ENCODE measurements at places on chromosomes 5 and 9.
A peak's percentile ranks its signal among the peaks of the same experiment; 100 is the strongest.

DNA sequence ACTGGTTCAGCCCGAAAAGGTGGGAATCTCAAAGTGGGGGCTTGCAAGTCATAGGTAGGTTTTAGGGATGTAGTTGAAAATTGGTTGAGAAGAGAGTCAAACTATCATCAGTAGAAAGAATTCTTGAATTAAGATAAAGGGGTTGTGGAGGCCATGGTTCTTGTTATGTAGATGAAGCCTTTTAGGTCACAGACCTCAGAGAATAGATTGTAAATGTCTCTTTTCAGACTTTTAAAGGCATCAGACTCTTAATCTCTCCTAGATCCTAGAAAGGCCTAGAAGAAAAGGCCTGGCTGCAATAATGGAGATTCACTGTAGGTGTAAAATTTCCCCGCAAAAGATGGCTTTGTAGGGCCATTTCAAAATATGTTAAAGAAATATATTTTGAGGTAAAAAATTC lies 96.4 kb downstream of the PSAT1 start:
- no peak for DNase-seq

- no peak for DNase-seq
Measured at GRCh38 chr5:68126886-68127285, 88.7 kb upstream of the PIK3R1 start.

DNA sequence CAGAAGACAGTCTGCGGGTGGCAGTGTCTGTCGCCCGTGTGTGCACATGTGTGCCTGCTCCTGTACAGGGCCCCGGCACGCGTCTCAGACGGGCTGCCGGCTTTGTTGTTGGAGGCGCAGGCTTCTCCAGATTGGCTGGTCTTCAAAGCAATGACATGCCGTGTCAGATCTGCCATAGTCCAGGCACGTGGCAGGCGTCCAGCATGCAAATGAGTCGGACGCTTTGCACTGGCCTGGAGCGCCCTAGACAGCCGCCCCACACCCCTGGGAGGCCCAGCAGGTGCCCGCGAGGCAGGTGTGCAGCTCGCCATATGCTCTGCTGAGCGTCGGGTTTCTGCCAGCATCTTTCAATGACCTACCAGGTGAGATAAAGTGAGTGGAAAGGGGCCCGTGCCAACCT lies 71.5 kb downstream of the GADD45G start:
- DNase-seq = peak; percentile 45

DNA sequence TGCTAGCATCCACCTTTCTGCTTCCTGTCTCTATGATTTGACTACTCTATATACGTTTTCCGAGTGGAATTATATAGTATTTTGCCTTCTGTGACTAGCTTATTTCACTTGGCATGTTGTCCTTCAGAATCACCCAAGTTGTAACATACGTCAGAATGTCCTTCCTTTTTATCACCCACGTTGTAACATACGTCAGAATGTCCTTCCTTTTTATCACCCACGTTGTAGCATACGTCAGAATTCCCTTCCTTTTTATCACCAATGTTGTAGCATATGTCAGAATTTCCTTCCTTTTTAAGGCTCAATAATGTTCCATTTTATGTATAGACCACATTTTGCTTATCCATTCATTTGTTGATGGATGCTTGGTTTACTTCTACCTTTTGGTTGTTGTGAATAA lies 22.9 kb upstream of the TAS2R1 start:
- DNase-seq = no peak

- no peak for DNase-seq
Measured at GRCh38 chr5:61327760-61328753, 4.0 kb upstream of the ZSWIM6 start.

DNA sequence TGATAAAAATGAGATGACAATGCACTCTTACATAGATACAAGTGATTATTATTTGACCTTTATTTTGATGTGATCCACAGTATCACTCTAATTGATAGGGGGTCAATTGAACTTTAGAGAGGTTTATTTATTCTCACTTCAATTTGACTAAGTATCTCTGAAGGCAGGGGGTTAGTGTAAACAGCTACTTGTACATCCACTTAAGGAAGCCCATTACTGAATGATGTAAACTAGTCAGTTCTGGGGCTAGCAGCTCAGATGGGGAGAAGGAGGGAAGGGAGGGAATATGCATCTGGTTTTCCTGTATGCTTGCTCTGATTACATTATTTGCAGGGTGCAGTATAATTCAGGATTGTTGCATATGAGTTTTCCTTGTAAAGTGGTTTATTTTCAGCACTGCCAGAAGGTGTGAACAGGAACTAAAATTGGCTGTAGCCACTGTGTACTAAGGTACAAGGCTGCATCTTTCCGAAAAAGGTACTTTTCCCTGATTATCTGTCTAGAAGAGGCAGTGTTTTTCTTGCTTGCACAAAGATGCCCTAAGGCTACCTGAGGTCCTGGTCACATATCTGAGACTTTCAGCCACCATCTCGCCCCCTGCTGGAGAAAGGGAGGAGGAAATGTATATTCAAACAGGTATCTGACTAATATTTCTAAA lies 51.2 kb downstream of the MRPS27 start:
- DNase-seq = no peak

GRCh38 chr5:177234841-177235240 lies 68.7 kb downstream of the RAB24 start:
- no peak for DNase-seq

GRCh38 chr5:35195472-35195852 lies 34.8 kb downstream of the PRLR start:
- no peak for DNase-seq

DNA sequence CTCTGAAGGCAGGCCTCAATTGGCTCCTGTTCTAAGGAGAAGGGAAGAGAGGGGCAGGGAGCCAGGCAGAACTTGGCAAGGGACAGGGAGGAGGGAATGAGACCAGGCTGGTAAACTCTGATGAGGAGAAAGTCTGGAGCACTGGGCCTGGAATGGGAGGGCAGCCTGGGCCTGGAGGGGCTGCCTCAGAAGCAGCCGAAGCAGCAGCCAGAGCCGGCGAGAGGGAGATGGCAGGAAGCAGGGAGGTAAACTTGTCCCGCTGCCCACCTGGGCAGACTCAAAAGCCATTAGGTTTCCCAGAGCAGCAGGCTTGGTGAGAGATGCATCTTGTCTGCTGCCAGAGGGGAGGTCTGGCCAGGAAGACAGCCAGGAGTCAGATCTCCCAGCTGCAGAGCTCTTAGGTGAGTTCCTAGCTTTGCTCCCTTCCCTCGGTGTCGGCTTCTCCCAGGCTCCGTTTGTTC lies 37.0 kb upstream of the CRB2 start:
- no peak for DNase-seq

- no peak for DNase-seq
Measured at GRCh38 chr5:164784230-164784629, 1278.8 kb downstream of the MAT2B start.

- no peak for DNase-seq
Measured at GRCh38 chr9:75378926-75379325, 290.6 kb downstream of the OSTF1 start.

- DNase-seq = no peak
Measured at GRCh38 chr9:135023088-135023785, 64.2 kb upstream of the OLFM1 start.

DNA sequence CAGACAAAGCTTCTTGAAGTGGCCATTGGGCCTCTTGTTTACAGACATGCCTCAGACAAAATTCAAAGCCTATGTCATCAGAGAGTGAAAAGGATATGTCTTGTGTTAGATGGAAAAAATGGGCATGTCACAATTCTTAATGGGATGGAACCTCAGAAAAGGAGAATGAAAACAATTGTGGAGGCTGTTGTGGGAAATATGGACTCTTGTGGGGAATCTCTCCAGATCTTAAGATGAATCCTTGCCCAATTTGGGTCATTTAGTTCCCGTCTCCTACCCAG lies 19.5 kb downstream of the SLC22A5 start:
- no peak for DNase-seq

DNA sequence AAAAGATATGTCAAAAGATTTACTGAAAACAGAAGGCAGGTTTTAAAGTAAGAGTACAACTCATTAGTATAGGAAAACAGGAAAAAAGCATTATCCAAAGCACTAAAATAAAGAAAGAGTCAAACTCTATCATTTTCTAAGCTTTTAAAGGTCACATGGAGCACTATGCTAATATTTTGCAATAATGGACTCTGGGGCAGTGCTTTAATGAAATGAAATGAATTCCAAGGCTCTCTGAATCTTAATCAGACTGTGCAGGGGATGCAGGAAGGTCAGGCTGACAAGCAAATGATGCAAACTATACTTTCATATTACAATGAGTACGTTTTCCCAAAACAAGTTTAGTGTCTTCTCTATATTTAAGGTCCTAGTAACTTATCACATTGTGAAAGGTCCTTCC lies 981.9 kb upstream of the DMAC1 start:
- DNase-seq = no peak

GRCh38 chr5:174145821-174146220 lies 100.3 kb downstream of the NSG2 start:
- peak; percentile 90 for DNase-seq

- DNase-seq = no peak
Measured at GRCh38 chr5:2451100-2451499, 300.4 kb downstream of the IRX2 start.

DNA sequence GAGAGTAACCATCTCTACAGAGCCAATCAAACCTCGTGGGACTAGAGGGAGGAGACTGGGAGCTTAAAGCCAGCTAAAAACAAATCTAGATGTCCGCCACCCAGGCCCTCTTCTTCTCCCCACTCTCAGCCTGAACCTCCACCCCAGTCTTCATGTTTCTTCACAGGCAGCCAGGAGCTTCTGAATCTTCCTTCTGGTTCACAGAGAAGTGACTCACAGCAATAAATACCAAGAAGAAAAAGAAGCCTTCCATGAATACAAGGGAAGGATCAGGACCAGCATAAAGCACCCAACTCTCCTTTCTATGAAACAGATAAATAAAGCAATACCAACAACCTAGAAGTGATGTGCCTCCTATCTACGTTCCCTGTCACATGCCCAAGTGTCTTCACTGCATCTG lies 103.3 kb upstream of the SLIT3 start:
- no peak for DNase-seq

- DNase-seq = no peak
Measured at GRCh38 chr5:10706326-10706725, 54.7 kb downstream of the DAP start.

DNA sequence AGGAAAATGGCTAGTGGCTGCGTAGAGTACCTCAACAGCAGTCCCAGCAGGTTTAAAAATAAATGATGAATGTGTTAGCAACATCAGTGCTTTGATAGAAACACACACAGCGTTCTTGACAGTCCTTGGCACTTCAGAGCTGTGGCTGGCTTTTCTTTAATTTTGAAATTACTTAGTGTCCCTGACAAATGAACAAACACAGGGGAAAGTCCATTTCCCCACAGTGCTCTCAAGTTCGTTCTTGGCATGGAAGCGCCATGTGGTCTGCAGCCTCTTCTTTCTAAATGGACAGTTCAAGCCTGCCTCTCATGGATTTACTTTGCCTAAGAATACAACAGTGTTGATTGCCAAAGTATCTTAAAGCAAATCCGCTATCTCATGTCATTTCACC lies 102.2 kb downstream of the ADAMTS12 start:
- no peak for DNase-seq

- peak; percentile 13 for DNase-seq
Measured at GRCh38 chr5:60340965-60341471, 358.9 kb downstream of the DEPDC1B start.

GRCh38 chr5:168153876-168154270 lies 137.6 kb upstream of the WWC1 start:
- no peak for DNase-seq

Data from globus pallidus (tissue), 1 donor.